ENCODE measurements at places on chromosomes 6 and 20.

DNA sequence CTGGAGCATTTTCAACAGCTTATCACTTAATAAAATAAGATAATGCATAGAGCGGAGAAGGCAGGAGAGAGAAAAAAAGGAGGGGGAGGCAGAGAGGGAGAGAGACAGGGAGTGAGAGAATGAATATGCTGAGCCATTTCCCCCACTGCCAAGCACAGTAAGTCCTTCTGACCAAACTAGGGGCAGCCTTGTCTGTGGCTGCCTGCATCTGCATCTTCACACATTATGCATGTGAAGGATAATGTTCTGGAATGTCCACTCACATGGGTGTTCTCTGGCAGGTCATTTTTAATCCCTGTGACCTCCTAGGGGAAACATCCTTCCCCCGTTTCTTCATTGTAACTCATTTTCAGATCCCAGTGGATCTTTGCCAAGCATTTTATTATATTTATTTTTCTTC lies 269.3 kb downstream of the FOXA2 start:
- DNase-seq: no peak

- DNase-seq: no peak
Measured at GRCh38 chr6:111096246-111096645, 8.9 kb downstream of the SLC16A10 start.

DNA sequence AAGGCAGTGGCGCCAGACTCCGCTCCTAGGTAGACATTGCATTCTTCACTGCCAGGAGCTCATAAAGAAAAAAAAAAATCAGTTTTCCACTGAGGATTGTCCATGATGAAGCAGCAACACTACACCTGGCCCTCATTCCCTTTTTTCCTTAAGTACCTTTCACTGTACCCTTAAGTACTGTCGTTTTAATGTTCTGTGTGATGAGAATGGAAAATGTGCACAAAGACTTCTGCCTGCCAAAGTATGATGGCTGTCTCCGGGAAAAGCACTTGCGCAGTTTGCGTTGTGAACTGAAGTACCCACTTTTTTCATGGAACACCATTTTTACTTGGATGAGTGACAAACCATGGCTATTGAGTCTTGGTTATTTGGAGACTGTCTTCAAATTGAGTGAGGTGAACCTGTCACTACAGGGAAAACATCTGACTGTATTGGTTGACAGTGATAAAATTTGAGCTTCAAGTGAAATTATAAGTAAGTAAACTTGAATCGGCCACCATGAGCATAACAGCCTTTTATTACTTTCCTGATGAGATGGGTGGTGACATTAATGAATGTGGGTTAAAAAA lies 104.8 kb downstream of the NCOA3 start:
- no peak for DNase-seq

GRCh38 chr6:170329321-170329720 lies 22.8 kb downstream of the FAM120B start:
- no peak for DNase-seq

- no peak for DNase-seq
Measured at GRCh38 chr6:466564-466963, 75.0 kb downstream of the IRF4 start.

GRCh38 chr6:44733126-44733525 lies 345.6 kb downstream of the CDC5L start:
- no peak for DNase-seq

- no peak for DNase-seq
Measured at GRCh38 chr6:24493945-24494820, 586 bp upstream of the ALDH5A1 start.

DNA sequence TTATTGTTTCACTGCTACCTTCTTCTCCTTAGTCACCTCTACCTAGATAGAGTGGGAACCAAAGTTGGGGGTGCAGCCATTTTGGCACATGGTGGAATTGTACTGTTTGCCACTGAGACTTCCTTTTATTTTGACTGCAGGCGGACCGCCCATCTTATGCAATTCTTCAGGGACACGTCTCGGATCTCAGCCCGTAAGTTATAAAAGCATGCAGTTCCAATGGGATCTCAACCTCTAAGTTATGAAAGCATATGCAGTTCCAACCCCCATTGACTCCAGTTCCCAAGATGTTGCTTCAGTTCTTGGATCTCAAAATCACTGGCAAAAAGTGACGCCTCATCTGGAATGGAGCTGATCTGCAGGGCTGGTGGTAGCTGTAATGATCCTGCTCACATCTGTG lies 41.2 kb upstream of the CDH4 start:
- no peak for DNase-seq

GRCh38 chr6:105151644-105152043 lies 28.2 kb downstream of the POPDC3 start:
- DNase-seq: no peak

DNA sequence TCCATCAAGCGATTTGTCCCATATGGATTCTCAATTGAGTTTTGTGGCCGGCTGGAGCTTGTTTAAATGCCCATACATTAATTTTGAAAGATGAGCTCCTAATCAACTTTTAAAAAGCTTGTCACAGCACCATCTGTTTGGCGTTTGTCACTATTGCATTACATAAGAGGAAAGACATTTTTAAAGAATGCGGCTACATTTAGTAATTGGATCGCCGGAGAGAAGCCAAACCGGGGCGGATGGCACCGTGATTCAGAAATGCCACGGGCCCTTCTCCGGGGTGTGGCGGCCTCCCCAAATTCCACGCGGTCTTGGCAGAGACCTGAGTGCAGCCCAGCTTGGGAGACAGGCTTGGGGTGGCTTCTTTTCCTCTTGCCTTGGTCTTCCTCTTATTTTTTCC lies 67.7 kb upstream of the ZNFX1 start:
- DNase-seq: no peak

DNA sequence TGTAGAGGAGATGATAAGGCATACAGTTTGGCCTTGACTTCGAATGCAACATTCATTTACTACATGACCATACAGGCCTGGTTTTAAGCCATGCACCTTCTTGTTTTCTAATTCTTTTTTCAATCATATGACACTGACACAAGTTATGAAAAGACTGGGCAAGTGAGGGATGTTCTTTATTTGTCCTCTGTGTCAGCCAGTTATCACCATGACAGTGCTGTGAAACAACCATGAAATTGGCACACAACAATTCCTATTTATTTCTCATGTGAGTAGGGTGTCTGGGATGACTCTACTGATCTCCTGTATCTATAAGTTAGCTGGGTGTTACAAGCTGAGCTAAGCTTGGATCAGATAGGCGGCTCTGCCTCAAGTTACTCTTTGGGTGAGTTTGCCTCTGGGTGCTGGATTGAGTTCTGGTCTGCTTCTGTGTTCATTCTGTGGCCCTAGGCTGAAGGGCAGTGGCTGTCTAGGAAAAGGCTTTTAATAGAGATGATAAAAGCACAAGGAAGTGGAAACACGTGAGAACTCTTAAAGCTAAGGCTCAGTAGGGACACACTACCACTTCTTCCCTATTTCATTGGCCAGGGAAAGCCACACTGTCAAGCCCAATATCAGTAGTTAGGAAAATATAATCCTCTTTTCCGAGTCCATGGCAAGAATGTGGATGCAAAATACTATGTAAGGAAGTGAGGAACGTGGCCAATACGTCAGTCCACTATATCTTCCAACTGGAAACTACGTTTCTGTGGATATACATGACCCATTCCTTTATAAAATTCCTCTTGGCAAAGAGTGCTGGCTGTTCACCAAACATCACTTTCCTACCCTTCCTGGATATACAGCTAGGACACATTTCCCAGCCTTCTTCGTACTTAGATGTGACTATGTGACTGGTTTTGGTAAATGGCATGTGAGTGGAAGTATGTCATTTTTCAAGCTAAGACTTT lies 126.2 kb upstream of the RNF24 start:
- DNase-seq: no peak

- DNase-seq: no peak
Measured at GRCh38 chr6:43707767-43708166, 20.2 kb upstream of the MRPS18A start.

DNA sequence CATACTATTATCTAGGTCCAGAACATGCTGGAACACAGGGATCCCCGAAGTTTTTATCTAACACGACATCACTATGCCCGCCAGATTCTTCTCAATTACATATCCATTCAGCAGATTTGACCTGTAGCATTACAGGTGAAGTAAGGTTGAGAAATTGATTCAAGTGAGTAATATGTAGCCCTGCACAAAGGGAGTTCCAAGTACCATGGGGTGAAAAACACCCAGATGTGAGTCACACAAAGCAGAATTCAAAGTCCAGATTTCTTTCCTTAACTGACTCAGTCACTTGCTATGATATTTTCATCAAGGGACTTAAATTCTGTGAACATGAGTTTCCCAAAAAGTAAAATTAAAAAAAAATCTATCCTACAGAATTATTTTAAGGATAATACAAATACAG lies 655.4 kb upstream of the PTCHD4 start:
- DNase-seq: no peak

- DNase-seq: no peak
Measured at GRCh38 chr6:101878554-101879276, 485.2 kb downstream of the GRIK2 start.

- DNase-seq: no peak
Measured at GRCh38 chr6:125930765-125931418, 25.7 kb upstream of the HINT3 start.

DNA sequence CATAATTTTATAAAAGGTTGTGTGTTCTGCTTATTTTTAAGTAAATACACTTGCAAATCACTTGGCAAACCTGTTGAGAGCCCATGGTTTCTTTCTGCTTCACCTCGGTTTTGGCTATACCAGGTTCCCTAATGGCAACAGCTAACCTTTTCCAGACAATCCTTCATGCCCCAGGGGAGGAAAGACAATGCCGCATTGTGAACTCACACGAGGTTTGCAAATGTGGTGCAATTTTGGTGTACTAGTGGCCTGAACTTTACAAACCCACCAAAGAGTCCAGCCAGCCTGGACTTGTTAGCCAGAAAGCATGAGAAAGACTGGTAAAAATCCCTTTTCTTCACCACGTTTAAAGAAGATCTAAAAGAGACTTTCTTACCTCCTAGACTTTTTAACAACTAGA lies 84.8 kb upstream of the SOX4 start:
- no peak for DNase-seq

GRCh38 chr6:122140031-122140430 lies 259.4 kb upstream of the HSF2 start:
- no peak for DNase-seq

GRCh38 chr20:2337142-2337541 lies 41.3 kb downstream of the TGM3 start:
- no peak for DNase-seq

DNA sequence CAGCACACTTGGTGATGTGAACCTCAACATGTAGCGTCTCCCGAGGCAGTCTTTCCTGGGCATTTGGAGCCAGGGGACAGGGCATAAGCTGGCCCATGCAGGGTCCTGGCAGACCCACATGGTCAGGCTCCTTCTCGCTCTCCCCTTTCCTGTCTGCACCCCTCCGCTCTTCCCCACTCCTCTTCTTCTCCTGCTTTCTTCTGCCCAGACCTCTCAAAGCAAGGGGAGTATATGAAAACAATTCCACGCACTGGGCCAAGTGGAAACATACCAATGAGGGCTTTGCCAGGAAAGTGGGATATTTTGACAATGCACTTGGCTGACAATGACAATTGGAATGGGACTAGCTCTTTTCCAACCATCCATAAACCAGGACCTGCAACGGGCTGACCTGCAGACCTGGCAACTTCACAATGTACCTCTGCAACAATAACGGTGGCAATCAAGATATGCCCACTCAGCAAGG lies 58.9 kb upstream of the TRAF3IP2 start:
- no peak for DNase-seq

DNA sequence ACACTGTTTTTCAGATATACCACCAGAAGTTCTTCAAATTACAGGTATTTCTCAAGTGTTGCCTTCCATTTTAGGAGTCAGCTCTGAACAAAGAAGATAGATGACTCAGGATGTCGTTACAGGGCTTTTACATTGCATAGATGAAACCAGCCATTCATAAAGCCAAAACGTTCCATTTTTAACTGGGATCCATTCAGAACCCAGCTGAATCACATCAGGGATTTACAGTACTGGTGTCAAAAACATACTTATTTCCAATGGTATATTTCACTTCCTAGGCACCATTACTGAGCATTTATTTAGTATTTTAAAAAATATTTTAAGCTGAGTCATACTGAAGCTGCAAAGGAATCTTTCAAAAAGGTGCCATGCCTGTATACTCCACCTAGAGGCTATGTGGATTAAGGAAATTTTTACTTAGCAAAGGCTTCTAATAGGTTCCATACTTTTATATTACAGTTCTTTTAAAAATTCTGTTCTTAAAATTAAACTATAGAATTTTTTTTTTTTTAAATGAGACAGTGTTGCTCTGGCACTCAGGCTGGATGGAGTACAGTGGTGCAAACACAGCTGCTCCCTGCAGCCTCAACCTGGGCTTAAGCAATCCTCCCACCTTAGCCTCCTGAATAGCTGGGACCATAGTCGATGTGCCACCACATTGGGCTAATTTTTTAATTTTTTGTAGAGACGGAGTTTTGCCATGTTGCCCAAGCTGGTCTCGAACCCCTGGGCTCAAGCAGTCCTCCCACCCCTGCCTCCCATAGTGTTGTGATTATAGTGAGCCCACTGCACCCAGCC lies 2.6 kb downstream of the ASF1A start:
- no peak for DNase-seq

DNA sequence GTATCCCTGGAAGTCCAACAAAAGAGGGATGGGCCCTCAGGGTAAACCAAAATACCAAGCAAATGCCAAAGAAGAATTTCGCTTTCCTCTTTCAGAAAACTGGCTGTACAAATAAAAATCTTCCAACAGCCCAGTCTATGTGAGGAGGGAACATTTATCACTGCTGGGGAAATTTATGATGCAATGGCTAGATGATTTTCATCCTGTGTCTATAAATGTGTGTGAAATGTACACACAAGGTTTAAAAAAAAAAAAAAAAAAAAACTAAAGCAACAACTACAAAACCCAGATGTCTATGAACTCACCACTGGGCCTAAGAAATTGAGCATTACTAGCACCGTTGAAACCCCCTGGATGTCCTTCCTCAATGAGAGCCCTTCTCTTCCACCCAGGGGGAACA lies 68.7 kb upstream of the SLC4A11 start:
- DNase-seq: no peak
